ENCODE measurements at places on chromosomes 2 and 18.
A peak's percentile ranks its signal among the peaks of the same experiment; 100 is the strongest.

DNA sequence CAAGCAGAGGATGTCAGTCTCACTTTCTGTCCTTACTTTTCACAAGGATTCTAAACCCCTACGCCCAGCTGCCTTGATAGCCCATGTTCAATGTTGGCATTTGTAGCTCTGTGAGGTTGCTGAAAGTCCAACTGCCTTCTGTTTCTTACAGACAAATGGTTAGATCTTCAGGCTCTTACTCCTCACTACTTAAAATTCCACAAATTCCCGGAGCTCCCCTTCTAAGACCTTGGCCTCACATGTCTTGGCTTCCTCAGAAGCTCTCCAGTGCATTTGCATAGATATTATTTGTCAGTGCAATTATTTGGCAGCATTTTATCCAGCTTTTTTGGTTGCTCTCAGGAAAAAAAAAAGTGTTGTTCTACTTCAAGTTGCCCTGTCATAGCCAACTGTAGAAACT is 453.7 kb upstream of the CELF4 start:
- no peak for DNase-seq

GRCh38 chr18:63237881-63238692 is 81.5 kb downstream of the BCL2 start:
- DNase-seq = peak; percentile 56

- DNase-seq = no peak
These were observed 314.7 kb upstream of the GULP1 start for GRCh38 chr2:187976986-187977333.

DNA sequence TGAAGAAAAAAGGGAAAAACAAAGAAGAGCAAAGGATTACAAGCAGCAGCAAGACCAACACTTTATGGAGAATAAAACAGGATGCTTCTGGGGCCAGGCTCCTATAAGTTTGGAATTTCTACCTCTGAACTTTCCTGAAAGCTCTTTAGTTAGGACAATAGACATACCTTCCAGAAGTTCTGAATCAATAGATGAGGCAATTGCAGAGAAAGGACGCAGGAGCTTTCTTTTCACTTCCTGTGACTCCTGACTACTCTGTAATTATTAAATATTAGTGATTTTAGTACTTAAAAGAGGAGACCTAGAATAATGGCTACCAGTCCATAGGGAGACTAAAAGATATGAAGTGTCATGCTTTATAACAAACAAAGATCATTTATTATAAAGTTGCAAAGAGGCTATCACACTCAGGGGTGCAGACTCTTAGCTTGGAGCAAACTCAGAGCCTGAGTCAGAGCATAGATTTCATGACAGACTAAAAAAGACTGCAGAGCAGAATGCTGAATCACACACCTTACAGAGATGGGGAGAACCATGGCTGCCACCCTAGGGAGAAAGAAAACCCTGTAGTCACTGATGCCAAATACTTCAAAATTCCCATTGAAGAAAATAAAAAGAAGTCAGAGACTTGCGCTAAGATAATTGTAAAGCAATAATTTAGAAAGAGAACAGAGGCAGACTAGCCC is 52.5 kb upstream of the FAM136A start:
- no peak for DNase-seq

DNA sequence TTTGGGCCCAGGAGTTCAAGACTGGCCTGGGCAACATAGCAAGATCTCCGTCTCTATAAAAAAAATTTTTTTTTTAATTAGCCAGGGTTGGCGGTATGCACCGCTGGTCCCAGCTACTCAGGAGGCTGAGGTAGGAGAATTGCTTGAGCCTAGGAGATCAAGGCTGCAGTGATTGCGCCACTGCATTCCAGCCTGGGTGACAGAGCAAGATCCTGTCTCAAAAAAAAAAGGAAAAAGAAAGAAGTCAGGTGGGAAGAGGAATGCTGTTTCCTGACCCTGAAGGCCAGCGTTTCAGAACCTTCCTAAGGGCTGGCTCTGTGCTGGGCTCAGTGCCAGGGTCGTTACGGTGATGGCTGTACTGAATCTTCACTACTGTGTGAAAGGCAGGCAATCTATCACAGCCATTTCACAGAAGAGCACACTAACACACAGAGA is 35.0 kb upstream of the AGAP1 start:
- peak; percentile 29 for DNase-seq

GRCh38 chr2:219459460-219460311 is 25.0 kb downstream of the SPEG start:
- peak; percentile 84 for DNase-seq

DNA sequence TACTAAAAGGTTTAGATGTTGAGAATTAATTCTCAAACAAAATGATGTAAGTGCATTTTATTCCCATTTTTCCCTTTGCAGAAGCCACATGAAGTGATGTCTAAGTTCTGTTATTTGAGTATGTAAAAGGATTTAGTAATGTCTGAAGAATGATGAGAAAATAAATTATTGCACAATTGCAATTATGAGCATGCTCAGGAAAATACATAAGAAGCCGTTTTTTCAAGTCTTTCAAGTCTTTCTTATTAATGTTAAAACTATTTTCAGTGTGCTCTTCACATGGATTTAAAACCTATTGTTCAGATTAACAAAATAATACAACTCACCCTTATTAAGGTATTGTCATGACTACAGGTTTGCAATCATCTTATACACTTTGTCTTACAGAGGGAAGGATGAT is 331.4 kb upstream of the NETO1 start:
- DNase-seq = no peak

DNA sequence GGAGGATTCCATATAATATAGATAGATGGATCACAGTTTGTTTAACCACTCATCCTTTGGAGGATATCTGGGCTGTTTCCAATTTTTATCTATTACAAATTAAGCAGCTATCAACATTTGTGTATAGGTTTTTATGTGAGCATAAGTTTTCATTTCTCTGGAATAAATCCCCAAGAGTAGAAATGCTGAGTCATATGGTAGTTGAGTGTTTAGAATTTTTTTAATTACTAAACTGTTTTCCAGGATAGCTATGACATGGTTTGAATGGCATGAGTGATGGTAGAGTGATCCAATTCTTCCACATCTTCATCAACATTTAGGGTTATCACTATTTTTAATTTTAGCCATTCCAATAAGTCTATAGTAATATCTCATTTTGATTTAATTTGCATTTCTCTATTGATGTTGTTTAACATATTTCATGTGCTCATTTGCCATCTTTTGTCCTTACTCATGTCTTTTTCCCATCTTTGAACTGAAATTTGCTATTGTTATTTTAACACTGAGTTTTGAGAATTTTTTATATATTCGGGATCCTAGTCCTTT is 31.4 kb downstream of the ABCB11 start:
- no peak for DNase-seq

DNA sequence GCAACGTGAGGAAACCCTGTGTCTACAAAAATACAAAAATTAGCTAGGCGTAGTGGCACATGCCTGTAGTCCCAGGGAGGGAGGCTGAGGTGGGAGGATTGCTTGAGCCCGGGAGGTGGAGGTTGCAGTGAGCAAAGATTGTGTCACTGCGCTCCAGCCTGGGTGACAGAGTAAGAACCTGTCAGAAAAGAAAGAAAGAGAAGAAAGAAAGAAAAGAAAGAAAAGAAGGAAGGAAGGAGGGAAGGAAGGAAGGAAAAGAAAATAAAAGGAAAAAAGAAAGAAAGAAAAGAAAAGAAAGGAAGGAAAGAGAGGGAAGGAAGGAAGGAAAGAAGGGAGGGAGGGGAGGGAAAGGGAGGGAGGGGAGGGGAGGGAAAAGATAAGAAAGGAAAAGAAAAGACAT is 89.9 kb upstream of the HPCAL1 start:
- DNase-seq = no peak

DNA sequence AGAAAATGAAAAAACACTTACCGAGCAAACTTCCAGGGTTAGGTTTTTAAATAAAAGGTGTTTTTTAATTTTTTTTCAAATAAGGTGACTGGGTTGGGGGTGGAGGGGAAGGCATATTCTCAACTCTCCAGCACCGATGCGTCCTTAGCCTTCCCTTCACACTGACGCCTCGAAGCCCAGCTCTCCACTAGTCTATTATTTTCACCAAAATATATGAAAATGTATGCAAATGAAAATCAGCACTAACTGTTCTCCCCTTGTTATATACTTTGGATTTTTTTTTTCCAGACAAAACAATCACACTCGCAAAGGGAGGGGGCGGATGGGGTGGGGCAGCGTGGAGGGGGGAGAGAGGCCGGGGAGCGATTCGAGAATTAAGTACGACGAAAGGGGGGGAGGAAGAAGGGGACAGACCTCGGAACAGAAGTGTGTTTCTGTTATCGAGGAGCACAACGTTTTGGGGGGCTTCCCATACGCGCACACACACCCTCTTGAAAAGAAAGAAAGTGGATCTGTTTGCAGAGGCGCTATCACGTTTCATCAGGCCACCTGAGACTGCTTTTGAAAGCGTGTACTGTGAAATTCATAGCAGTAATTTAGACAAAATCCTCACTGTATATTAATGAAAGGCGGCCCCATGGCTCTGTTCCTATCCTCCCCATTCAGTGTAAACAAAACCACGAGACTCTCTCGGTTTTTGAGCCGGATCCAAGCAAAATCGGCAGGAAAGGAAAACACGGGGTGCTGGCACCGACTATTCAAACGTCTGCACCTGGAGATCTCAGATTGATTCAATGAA is 2.4 kb upstream of the POU3F3 start:
- no peak for DNase-seq

DNA sequence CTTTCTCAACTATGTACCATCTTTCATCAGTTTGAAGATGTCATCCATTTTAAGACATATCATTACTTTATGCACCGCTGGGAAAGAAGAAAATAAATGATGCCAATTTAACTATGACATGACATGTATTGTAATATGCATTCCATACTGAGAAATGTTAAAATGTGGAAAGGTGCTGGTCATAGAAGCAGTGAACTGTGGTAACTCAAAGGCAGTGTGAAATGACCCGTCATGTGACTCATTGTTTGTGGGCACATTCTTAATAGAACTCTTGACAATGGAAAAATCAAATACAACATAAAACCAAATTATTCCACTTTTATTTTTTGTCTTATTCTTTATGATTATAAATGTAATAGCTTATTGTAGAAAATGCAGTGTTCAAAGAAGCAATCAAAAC is 455.0 kb upstream of the ST6GAL2 start:
- no peak for DNase-seq

DNA sequence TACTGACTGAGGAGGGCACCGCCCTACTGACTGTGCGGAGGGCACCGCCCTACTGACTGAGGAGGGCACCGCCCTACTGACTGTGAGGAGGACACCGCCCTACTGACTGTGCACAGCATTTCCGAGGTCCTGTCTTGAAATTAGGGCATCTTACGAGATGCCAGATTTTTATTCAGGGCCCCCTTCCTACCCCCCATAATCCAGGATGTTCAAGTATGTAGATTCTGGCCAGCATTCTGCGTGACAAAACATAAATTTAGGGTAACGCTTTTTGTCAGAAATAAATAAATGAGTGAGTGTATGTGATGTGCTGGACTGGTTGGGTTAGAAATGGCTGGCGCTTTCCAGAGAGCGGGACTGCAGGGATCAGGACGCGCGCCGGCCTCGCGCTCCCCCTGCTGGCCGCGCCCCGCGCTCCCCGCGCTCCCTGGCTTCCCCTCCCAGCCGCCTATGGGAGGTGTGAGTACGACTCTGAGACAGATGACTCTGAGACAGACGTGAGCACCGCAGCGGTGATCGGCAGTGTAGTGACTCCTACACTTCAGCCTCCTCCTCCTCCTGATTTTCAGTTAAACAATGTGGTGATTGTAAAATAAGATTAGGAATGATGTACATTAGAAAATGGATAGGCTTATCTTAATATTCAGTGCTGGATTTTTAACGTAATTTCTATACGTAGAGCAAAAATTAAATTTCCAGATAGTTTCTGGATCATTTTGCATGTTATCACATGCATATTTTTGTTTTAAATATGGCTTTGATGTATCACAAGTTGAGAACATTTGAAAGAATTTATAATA is 149.2 kb upstream of the NFATC1 start:
- peak; percentile 49 for DNase-seq

DNA sequence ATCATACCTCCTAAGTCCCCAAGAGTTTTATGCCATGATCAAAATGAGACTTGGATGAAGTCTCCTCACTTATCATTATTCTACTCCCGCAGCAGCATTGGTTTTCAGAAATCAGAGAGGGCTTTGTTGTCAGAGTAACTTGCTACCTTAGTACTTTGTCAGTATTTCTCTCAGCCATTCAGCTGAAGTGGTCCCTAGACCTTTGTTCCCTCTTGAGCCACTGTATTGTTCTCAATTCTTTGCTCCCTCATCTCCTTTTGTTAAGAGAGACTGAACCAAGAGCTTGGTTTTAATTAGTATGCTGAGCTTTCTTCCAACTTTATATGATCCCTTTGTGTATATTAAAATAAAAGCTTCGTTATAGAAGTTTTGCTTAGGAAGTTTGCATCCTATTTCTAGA is 133.4 kb downstream of the DOCK10 start:
- DNase-seq = no peak

DNA sequence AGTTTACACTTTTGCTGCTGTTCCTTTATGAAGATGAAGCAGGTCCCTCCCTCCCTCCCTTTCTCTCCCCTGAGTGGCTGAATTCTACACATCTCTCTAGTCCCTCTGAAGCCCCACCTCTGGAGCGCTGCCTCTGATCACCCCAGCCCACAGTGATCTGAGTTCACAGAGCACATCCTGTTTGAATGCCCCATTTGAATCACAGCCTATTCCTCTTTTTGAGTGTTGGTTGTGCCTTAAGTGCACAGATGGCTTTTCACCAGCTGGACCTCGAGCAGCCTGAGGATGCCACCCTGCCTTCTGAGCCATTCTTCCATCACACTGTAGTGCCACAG is 87.1 kb downstream of the ITGB1BP1 start:
- no peak for DNase-seq

- DNase-seq = no peak
These were observed 33.0 kb upstream of the PHLPP1 start for GRCh38 chr18:62682371-62682770.

DNA sequence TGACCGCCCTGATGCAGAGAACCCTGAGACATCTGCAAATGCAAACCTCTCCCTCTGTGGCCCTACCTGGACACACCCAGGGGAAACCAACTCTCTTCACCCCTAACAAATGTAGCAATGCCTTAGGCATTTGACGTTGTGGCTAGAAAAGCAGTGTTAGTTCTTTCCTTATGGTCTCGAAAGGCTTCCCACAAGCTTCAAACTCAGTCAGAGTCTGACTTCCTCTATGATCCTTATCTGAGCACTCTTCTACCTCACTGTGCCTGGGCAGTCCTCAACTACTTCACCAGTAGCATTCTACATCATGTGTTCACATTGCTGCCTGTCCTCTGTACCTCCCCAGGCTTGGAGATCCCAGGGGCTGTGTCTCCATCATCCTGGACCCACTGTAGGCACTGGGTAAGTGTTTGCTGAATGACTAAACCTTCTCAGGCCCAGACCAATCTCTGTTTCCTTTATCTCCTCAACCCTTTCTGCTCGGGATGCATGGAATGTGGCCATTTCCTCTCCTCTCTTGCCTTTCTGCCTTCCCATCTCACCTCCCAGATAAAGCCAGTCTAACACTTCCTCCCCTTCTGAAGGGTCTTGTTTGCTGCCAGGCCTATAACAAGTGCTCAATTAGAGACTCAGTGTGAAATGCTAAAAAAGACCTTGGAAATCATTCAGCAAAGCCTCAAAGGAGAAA is 91.7 kb upstream of the ACAA2 start:
- no peak for DNase-seq

GRCh38 chr2:160630801-160631590 is 137.4 kb upstream of the RBMS1 start:
- DNase-seq = no peak

Measured in HTR-8/SVneo (cell line).